Stimulated activated CD8-positive, alpha-beta memory T cell treated with anti-CD3 and anti-CD28 coated beads, Interleukin-15, amount 100 ng/mL, for 1 hour (primary cell): ENCODE measurements at places on chromosomes 1 and 21.

GRCh38 chr1:183638649-183639387 lies 3.2 kb upstream of the ARPC5 start:
- no peak for DNase-seq

DNA sequence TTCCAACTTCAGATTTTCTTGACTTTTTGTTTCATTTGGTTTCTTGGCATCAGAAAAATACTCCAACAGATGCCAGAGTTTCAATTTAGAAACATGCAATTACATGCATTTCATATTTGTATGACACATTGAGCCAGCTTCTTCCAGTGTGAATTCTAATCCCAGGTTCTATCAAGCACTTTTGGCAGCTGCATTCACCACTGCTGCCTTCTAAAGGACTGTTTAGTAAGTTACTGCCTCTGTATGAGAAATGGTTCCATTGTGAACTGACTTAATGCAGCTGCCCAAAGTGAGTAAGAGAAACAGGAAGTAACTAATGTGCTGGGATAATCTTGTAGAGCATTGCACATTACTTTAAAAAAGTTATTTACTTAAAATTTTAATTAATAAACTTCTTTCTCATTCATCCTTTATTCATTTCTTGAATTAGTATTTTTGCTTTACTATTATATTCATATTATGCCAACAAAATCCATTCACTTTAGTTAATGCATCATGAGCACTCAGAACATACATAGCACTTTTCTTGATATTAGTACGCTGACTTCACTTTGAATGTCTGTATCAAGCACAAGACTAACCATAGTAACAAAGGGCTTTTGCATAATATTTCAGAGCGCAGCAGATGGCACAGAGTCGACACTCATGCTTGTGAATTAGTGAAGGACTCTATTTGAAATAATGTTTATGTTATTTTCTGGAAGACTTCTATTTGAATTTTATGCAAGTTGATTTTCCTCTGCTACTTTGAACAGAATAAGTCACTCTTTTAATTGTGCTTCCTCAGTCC lies 9.8 kb downstream of the RGS18 start:
- no peak for DNase-seq

DNA sequence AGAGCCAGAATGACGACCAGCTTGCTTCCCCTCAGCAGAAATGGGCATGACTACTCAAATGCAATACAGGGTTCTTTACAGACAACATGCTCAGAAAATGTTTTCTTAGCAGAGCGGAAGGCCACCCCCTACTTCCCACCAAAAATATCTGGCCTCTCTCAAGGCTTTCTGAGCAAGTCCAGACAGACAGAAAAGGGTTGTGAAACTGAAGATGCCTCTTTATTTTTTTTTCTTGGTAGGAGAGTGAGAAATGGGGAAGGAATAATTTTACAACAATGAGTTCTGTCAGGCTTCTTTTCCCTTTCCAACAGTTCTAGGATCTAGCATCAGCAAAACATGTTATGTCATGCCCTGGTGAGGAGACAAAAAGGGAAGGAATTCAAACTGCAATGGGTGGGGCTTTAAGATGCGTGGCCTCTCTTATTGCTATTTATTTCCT lies 172.0 kb upstream of the CAMK1G start:
- DNase-seq, result no peak

- no peak for DNase-seq
These were observed 65.8 kb upstream of the HSPA13 start for GRCh38 chr21:14448784-14449183.

- DNase-seq, result no peak
These were observed 38.6 kb downstream of the CAPN9 start for GRCh38 chr1:230785636-230786384.

DNA sequence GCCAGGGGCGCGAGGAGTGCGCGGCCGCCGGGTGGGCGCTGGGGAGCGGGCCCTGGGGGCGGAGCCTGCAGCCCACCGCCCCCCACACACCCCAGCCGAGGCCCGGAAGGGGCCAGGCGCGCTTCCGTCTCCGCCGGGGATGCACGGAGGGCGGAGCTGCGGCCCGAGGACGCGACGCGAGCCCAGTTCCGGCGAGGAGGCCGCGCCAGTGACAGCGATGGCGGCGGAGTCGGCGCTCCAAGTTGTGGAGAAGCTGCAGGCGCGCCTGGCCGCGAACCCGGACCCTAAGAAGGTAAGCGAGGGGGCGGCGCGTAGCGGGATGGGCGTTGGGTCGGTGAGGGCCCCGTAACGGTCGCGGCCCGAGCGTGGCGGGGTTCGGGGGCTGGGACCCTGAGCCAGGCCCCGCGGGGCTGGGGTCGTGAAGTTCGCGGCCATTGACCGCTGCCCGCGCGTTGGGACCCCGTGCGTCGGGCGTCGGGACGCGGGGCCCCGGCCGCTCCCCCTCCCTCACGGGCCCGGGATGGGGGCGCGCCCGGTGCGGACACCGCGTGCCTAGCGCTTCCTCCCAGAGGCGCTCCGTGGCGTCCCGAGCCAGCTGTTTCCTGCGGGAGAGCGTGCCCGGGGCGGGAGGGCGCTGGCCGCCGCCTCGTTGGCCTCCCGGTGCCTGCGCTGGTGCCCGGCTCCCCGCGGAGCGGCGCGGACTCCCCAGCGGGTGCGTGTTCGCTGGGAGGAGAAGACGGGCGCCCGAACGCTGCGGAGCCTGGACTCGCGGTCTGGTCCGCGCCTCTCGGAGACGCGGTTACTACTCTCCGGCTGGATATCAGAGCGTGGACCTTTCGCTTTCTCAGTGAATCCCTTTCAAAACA lies at the start of gene ELOA:
Gene ELOA (plus strand): TSS at position 185 of the 866 bp plus-strand sequence. CDS start 33 bp downstream, at position 218.
- peak; percentile 56 for DNase-seq

- no peak for DNase-seq
These were observed 61.7 kb downstream of the GALNT2 start for GRCh38 chr1:230128569-230129285.

DNA sequence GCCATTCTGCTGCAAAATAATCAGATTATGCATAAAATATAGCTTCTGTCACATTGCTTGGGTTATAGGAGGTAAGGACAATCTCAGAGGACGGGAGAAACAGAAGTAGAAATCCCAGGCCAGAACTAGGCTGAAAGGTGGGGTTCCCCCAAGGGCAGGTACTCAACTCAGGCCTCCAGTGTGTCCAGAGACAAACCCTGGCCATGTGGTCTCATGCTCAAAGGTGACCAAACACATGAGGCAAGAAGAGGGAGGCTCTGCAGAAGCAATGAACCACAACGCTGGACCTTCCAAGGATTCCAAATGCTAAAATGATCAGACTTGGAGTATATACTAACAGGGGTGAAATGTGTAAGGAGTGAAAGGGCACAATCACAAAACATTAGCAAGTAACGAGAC lies 103.8 kb downstream of the DMRTB1 start:
- no peak for DNase-seq

DNA sequence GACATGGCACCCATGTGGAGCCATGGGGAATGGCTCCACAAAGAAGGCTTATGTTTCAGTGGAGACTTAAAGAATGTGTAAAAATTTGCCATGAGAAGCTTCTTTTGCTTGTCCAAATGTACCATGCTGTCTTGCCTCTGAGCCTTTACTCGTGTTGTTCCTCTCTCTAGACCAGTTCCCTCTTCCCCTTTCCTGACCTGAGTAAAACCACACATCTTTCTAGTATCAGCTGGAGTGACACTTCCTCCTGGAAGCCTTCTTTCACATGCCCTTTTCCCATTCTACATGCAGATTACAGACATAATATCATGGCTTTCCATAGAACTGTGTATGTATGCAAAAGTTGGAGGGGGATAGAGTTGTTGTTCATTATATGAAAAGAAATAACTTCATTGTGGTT lies 13.6 kb upstream of the GPX7 start:
- no peak for DNase-seq

- DNase-seq, result no peak
These were observed 106.6 kb upstream of the ACTRT2 start for GRCh38 chr1:2914702-2915101.

DNA sequence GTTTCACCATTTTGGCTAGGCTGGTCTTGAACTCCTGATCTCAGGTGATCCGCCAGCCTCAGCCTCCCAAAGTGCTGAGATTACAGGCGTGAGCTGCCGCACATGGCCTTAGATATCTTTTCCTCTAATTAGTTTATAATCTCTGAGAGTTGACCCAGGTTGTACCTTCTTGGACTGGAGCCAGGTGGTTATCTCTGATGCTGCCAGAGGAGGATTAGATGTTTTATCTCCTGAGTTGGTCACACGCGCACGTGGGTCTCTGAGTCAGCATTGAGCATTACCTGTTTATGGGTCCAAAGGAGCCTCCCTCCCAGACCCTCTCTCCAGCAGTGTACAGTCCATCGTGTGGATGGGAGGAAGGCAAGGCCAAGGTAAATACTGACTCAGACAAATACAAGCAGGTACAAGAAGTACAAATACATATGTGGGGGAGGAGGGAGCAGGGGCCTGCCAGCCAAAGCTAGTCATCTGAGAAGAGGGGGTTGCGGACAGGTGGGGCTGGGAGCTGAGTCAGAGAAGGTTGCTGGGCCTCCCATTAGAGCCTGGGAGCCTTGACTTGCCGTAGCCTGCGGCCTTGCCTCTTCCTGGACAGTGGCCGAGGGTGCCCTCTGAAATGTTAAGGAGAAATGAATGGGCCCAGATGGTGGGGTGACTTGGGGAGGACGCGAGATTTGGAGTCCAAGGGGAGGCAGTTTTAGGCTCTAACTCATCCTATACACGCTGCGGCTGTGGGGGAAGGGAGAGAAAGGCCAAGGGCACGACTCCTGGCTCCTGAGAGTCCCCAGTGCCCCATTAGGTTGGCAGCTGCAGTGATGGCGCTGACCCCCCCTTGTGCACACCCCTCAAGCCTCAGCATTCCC lies 13.1 kb downstream of the IL6R start:
- no peak for DNase-seq

- no peak for DNase-seq
These were observed 37.5 kb upstream of the C1orf105 start for GRCh38 chr1:172382990-172383389.

- no peak for DNase-seq
These were observed 79.8 kb downstream of the PCBP3 start for GRCh38 chr21:45723049-45723958.

GRCh38 chr21:45835301-45836267 lies 146.0 kb upstream of the COL6A1 start:
- no peak for DNase-seq

DNA sequence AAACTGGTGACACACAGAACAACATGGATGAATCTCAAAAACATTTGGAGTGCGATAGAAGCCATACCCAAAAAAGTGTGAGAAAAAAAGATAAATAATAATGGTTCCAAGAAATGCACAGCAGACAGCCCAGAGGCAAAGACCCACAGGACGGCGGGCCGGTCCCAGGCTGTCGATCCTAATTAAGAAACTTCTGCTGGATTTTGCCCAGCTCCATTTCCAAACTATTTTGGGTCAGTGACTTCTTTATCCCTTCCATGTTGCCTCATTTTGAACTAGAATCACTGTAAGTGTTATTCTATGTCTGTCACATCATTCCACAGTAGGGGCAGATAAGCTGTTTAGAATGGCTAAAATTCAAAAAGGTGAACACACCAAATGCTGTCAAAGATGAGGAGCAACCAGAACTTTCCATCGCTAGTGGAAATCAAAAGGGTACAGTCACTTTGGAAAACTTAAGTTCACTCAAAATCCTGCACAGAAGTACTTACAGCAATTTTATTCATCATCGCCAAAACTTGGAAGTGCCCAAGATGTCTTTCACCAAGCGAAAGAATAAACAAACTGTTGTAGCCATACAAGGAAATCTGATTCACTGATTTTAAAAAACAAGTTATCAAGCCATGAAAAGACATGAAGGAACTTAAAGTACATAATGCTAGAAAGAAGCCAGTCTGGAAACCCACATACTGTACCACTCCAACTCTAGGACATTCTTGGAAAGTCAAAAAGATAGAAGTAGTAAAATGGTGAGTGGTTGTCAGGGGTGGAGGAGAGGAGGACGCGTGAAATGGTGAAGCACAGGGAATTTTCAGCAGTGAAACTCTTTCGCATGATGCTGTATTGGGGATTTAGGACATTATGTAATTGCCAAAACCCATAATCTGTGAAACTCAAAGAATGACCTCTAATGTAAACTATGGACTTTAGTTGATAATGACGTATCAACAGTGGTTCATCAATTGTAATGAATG lies 7.5 kb downstream of the NBPF1 start:
- no peak for DNase-seq

DNA sequence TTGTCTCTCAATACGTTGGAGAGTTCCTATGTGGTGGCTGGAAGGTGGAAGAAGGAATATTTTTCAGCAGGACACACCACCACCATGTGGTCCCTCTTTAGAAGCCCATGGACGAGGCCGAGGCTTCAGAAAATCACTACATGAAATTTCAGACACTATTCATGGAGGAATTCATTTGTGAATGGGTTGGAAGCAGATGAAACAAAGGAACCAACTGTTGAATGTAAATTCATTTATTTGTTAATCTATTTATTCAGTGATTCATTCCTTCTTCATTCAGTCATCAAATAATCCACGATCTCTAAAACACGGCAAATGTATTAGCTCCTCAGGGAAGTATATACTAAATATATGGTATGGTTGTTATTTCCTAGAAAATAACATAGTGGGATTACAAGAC lies 12.2 kb downstream of the SLC35F3 start:
- DNase-seq, result no peak

DNA sequence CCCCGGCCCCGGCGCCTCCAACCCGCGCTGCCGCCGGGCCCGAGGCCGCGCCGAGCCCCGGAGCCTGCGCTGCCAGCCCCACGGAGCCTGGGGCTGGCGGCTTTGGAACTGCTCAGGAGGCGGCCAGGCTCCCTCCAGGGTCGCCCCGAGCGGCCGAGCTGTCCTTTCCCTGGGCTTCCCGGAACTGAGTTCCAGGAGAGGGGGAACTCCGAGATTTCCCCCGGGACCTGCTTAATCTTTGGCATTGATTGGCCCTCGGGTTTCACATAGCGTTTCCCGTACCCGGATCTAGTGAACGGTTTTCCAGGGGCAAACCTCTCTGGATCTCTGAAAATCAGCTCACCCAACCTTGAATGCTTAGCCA lies 504 bp downstream of the H6PD start:
- no peak for DNase-seq

DNA sequence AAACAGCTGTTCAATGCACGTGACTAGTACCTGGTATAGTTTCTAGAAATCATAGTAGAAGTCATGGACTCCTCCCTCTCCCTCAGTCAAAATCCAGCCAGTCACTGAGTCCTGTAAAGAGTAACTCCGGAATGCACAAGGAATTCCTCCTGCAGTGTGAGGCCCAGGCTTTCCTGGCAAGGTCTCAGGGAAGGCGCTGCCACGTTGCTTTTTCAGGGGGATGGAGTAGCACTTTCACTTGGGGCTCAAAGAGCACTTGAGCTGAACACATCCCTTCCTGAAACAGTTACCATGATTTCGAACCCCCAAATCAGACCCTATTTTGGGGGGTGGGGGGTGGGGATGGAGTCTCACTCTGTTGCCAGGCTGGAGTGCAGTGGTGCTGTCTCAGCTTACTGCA lies 26.4 kb upstream of the LRRC8D start:
- no peak for DNase-seq
